ENCODE measurements at places on chromosomes 5 and 9.

- no peak for DNase-seq
Measured at GRCh38 chr5:45623832-45624231, 72.3 kb downstream of the HCN1 start.

DNA sequence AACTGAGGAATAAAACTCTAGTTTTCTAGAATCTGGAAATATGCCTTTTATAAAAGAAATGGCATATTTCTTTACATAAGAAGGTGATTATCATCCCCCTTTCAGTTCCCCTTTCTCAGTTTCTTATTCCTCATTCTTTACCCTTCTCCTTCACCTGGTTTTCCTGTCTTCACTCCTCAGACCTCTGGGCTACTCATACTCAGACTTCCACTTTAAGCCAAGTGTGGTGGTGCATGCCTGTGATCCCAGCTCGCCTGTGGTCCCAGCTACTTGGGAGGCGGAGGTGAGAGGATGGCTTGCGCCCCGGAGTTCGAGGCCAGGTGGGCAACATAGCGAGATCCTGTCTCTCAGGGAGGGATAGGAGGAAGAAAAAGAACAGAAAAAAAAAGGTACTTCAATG lies 57.2 kb downstream of the RANBP6 start:
- DNase-seq: no peak

GRCh38 chr5:135215617-135216470 lies 181.8 kb upstream of the PITX1 start:
- no peak for DNase-seq

DNA sequence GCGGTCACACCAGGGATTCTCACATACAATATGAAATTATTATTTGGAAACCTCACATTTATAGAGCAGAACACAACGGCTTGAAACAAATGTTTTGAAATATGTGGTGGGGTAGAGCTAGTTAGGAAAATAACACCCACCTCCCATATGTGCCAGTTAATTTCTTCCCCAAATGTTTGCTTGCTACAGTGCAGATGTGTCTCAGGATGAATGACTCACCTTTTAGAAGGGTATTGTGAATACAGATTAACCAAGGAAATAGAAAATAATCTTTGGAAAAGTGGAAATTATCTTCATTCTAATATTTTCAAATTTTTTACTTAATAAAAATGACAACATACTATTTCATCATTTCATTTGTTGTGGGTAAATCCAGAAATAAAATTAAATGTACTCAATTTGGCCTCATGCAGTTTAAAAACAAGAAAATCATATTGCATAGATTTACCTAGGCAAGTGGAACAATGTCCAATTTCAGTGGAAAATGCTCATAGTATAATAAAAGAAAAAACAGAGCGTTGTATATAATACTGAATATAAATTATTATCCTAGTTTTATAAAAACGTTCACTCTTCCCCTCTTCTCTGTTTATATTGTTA lies 39.3 kb upstream of the RICTOR start:
- DNase-seq: no peak

GRCh38 chr5:141714542-141715310 lies 32.7 kb upstream of the ARAP3 start:
- DNase-seq: no peak

GRCh38 chr5:1948111-1948510 lies 65.4 kb upstream of the IRX4 start:
- DNase-seq: no peak

DNA sequence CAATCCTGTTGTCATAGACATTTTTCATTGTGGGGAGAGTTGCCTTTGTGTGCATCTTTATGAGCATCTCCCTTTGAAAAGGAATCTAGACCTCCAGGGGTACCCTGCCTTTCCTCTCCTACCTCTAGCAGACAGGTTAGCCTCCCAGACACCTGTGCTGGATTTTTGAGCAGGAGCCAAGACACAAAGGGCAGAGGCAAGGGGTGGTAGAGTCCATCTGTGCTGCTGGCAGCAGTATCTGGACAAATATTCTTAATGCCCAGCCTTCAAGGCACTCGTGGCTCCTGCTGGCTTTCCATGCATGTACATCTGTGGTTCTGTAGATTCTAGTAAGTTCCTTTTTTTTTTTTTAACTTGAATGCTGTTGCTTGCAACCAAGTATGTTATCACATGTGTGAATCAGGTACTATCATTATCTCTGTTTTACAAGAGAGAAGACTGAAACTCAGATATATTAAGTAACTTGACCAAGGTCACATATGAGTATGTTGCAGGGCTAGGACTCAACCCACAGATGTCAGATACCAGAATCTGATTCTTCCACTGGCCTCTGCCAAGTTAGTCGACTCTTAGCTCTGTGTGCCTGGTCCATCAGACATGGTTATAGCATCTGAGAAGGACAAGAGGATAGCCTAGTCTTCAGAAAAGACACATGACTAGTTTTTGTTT lies 32.9 kb upstream of the GPR151 start:
- DNase-seq: no peak

DNA sequence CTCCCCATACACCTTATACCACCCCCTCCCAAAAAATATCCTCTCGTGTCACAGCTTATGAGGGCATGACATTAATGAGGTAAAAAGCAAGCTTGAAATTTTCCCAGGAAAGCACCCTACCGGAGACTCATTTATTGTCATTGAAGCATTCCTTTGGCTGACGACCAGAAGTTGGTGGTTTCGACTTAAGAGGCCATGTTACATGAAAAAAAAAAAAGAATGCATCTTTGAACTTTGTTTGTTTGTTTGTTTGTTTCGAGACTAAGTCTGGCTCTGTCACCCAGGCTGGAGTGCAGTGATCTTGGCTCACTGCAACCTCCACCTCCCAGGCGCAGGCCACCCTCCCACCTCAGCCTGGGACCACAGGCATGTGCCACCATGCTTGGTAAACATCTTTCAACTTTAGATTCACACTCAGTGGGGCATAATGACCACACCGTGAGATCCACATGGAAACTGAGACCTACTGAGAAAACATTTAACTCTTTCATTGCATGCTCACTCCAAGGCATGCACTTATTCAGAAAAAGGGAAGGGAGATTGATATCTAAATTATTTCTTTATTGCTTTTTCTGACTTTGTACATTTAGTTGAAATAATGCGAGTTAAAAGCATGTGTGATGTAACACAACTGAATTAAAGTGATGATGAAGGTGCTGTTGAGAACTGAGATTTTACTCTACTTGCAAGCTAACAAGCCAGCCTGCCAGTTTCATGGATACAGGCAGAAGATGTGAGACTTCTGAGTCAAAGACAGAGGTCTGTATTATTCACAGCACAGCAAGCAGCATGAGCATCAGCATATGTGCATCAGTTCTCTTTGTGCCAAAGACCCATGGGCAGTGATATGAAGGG lies 5.1 kb upstream of the RAB14 start:
- DNase-seq: no peak

DNA sequence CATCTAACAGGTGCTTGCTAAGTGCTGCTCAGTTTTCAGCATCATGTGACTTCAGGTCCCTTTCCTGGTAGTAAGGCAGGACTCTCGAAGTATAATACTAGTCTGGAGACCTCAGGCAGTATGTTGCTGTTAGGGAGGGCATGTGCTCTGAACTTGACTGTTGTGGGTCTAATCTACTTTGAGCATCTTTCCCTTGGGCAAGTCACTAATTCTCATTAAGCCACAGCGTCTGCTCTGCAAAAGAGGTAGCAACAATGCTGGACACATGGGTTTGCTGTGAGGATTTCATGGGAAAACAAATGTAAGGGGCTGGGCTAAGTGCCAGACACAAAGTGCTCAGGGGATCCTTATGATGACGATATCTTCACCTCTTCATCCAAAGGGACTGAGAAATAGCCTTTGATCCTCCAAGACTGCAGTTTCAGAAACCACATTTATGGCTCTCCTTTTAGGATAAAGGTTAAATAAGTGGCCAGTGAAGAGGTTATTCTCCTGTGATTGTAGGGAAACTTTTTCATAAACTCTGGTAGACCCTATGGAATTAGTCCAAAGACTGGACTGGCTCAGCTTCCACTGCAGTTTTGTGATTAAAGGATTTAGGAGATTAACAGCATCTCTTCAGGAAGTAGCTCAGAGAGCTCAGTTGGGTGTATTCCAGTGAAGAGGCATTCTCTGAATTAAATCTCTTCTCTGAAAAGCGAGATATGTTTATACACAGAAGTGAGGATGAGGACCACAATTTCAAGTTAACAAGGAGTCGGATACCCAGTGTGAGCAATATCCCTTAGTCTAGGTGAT lies 216.6 kb downstream of the SGCD start:
- DNase-seq: no peak

DNA sequence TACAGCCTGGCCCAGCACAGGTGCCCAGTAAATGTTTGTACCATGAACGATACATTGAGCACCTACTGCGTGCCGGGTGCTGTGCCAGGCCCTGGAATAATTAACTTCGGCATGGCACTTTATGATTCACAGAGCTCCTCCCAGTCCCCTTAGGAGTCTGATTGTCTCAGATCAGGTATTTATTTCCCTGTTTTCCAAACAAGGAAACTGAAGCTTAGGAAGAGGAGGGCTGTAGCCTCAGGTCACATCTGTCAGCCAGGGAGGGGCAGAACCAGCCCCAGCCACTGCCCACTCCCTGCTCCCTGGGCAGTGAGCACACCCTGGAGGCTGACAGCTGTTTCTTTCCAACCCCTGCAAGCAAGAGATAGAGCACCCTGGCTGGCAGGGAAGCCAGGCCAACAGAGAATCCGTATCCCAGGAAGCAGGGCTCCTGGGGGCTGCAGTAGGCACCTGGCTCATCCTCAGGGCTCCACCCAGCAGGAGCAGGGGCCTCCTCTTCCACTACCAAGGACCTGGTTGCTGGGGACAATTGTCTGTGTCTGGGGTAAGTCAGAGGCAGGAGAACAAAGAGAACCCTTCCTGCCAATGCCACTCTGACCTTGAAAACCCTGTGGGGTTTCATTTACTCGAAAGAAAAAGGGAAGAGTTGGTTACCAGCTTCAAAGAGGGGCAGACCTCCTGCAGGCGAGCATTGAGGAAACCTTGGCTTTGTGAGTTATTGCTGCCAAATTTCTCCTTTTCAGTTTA lies 69.0 kb downstream of the DAB2IP start:
- DNase-seq: no peak

- DNase-seq: no peak
Measured at GRCh38 chr9:2298217-2298616, 283.1 kb downstream of the SMARCA2 start.

- no peak for DNase-seq
Measured at GRCh38 chr5:149486726-149487635, 64.3 kb downstream of the CSNK1A1 start.

- DNase-seq: no peak
Measured at GRCh38 chr5:134258896-134259295, 33.0 kb upstream of the PPP2CA start.

- no peak for DNase-seq
Measured at GRCh38 chr5:158599157-158599556, 500.6 kb downstream of the EBF1 start.

- DNase-seq: no peak
Measured at GRCh38 chr5:160064417-160064810, 54.8 kb downstream of the PWWP2A start.

DNA sequence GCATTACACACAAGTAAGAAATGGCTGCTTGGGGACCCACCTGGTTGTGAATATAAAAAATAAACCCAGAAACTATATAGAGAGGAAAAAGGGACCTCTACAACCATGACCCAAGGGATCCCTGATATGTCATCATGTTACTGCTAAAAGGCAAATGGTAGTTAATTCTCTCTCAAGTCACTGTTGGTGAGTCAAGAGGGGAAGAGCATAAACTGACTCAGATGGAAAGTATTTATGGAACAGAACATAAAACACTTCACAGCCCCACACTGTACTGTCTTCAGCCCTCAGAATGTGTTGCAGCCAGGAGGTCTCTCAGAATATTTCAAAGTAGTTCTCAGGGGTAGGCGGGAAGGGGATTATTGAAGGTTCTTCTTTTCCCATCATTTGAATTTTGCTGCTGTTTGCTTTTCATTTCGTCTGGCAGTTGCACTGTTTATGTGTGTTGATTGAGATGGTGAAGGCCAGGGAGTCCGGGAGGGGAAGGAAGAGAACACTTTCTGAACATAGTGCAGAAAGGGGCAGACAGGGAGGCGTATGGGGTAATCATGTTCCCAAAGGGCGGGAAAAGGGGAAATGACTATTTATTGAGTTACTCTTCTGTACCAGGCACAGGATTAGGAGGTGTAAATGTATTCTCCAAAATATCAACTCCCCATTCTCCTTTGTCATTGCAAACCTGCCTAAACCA lies 85.5 kb downstream of the TEK start:
- DNase-seq: no peak

DNA sequence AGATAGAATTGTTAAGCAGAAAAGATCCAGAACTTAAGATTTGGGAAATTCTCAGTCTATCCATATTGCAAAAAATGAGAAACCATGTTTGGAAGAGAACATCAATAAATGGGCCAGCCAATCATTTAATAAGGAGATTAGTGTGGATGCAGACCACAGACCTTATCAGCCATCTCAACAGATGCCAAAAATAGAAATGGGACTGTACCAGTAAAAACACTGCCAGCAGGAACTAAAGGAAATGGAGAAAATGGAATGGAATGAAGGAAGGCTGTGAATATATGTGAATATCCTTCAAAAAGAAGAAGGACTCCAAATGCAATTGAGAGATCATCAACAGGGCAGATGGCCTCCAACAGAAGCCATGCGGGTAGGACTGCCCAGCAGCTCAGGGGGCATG lies 52.7 kb upstream of the ZNF618 start:
- DNase-seq: no peak

DNA sequence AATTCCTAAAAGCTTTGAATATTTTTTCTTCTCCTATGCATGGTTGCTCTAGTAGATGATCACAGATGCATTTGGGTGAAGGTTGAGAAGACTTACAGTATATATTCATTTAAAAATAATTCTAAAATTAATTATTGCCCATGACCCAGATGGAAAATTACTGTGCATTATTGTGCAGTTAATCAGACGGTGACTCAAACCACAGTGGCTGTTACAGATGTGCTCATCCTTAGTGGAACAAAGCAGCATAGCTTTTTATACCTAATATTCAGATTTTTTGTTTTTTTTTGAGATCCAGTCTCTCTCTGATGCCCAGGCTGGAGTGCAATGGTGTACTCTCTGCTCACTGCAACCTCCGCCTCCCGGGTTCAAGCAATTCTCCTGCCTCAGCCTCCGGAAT lies 10.7 kb downstream of the OR2V1 start:
- no peak for DNase-seq

DNA sequence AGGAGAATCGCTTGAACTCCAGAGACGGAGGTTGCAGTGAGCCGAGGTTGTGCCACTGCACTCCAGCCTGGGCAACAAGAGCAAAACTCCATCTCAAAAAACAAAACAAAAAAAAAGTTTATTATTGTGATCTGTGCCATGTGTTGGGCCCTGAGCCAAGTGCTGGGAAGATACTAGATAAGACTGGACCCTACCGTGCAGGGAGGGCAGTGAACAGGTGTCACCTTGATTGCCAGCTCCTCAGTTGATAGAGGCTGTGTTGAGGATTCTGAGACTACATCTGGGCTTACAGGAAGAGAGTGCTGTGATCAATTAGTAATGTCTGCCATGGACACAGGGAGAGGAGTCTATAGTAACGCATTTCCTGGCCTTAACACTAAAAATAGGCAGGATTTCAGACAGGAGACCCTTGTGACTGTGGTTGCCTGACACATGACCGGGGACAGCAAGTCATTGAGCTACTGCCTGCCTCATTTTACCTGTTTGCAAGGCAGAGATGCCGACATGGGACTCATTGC lies 201.5 kb downstream of the C9orf50 start:
- DNase-seq: no peak

GRCh38 chr9:27432308-27432707 lies 91.8 kb upstream of the IFNK start:
- no peak for DNase-seq

- DNase-seq: no peak
Measured at GRCh38 chr9:76516871-76517270, 57.9 kb downstream of the GCNT1 start.

- DNase-seq: no peak
Measured at GRCh38 chr9:136095070-136096058, at the start of gene NACC2. Gene NACC2 (minus strand): TSS chr9:136095289. CDS start chr9:136050521, 44,768 bp downstream.

Data from left kidney (tissue), 8 donors.